ENCODE measurements at places on chromosomes 16 and 17.

DNA sequence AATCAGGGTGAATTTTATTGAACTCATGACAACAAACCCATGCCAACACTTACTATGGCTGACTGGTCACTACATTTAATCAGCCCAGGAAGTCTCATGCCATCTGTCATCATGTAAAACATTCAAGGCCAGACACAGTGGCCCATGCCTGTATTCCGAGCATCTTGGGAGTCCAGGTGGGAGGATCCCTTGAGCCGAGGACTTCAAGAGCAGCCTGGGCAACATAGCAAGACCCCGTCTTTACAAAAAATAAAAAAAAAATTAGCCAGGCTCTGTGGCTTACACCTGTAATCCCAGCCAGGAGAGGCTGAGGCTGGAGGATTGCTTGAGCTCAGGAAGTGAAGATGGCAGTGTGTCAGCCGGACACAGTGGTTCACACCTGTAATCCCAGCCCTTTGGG, 4.9 kb upstream of the MED1 start:
- DNase-seq, result no peak

- no peak for DNase-seq
These were observed 26.7 kb downstream of the HIC1 start for GRCh38 chr17:2081564-2081963.

DNA sequence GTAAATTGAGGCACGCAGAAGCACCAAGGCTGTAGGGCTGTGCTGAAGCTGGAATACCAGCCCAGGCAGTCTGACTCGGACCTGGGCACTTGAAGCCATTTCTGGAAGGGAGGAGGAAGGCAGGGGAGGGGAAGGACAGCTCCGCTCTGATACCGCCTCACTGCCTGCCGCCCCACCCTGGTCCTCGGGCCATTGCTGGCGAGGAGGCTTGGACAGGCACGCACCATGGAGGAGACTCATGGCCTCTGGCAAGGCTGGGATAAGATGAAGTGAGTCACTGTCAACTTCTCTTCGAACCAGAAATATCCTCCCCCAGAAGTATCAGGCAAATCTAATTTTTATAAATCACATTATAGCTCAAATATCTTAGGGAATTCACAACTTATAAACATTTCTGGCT, 81.3 kb downstream of the SDK2 start:
- DNase-seq, result no peak

DNA sequence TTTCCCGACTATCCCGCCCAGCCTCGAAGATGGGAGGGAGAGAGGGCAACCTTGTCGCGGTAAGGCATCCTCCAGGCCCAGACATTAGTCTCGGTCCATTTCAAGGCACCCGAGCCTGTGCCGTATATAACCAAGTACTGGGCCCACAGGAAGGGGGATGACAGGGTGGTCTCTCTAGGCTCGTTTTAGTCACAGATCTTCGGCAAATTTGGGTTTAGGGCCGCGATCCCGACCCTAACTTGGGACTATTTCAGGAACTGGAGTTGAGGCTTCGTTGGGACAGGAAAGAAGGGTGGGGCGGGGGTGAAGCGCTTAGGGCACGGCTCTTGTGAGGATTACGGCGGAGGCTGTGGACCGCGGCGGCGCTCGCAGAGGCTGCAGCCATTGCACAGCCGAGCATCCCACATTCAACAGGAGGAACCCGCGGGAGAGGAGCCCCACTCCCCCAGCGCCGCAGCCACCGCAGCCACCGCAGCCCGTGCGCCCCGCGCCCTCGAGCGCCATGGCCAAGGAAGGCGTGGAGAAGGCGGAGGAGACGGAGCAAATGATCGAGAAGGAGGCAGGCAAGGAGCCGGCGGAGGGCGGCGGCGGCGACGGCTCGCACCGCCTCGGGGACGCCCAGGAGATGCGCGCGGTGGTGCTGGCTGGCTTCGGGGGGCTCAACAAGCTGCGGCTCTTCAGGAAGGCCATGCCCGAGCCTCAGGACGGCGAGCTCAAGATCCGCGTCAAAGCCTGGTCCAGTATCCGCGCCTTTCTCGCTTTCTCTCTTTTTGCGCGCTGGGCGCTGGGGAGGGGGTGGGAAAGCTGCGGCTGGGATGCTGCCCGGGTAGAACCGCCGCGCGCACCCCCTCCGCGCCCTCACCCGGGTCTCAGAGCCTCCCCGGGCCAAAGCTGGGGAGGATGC, at the start of gene VAT1L:
Gene VAT1L (plus strand): TSS at position 384 of the 904 bp plus-strand sequence. CDS start 119 bp downstream, at position 503.
- peak; percentile 47 for DNase-seq

GRCh38 chr16:12436201-12436657, 367.5 kb downstream of the CPPED1 start:
- DNase-seq, result no peak

DNA sequence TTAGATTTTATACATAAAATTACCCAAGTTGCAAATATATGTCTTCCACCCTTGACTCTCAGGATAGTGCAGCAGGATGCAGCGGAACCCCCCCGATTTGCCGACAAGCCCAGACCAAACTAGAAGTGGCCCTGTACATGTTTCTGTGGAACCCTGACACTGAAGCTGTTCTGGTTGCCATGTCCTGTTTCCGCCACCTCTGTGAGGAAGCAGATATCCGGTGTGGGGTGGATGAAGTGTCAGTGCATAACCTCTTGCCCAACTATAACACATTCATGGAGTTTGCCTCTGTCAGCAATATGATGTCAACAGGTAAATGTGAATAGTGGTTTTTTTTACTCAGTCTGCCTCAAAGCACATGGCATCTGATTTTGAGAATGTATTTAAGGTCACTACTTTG, 70.7 kb downstream of the OMG start:
- no peak for DNase-seq

DNA sequence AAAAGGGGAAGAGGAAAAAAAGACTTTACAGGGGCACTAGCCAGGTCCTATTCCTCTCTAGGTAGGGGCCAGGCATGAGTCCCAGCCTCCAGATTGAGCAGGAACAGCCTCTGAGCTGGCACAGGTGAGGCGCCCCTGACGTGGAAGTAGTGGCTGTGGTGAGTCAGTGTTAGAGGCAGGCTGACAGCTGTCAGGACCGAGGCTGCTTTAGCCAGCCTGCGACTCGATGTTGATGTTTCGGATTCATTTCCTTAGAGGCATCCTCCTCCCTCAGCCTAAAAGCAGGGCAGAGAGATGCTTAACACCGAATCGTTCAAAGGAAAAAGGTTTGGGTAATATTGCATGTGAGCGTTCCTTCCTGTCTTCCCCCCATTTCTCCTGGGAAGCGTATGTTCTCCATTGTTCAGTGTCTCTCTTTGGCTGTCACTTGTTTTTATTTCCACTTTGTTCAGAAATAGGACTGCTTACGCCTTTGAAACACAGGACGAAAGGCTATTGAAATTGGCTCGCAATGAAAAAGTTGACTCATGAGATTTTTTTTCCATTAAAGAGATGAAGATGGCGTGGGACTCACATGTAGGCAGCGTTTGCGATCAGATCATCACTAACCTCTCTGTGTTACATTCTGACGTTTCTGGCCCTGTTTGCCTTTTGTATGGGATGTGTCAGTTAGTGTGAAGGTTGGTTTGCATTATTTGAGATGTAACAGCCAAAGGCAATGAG, 1.3 kb downstream of the KIAA0513 start:
- peak; percentile 29 for DNase-seq

DNA sequence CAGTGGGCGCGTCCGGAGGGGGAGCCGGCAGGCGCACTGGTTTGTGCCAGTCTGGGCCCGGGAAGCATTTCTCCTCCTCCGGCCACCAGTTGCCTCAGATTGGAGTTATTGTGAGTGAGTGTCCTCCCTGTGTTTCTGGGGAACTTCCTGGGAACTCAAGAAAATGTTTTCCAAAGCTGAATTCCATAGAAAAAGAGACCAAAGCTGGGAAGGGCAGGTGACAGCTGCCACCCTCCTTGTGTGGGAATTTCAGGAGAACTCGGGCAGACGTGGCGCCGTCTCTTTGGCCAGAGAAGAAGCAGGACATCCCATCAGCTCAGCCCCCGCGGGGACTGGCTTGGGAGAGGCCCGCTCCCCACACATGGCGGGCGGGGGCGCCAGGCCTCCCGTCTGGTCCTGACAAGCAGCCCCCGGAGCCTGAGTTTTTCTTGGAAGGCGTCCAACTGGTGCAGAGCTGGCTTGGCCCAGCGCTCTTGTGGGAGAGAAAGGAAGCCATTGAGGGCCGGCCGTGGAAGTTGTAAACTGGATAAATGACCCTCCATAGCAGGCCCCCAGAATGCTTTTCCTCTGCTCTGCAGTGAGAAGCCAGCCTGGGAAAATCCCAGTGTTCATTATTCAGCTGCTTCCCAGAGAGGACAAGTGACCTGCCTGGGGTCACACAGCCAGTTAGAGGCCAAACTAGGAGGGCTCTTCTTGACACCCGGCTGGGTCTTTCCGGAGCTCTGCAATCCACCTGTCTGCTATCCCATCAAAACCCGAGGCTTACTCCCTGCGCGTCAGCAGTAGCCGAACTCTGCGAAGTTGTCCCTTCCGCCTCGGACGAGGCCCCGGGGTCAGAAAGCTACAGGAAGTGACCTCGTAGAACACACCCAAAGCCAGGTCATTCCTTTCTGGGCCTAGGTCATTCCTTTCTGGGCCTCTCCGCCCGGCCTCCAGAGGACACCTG, 39.2 kb upstream of the GSE1 start:
- peak; percentile 61 for DNase-seq

DNA sequence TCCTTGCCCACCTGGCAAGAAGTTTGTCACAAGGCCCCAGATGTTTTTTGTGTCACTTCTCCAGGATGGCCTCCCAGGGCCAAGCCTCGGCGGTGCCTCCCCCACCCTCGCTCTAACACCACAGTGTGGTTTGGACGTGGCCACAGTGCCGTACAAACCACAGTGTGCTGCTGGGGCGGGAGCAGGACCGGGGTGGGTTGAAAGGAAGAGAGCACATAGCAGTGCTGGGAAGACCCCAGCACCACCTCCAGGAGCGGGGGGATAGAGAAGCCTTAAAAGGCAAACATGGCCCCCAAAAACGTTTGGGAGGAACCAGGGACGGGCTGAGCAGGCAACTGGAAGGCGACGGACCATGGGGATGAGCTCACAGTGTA, 5.0 kb upstream of the BCL6B start:
- DNase-seq, result no peak

GRCh38 chr17:14813649-14814370, 451.3 kb downstream of the PMP22 start:
- no peak for DNase-seq

DNA sequence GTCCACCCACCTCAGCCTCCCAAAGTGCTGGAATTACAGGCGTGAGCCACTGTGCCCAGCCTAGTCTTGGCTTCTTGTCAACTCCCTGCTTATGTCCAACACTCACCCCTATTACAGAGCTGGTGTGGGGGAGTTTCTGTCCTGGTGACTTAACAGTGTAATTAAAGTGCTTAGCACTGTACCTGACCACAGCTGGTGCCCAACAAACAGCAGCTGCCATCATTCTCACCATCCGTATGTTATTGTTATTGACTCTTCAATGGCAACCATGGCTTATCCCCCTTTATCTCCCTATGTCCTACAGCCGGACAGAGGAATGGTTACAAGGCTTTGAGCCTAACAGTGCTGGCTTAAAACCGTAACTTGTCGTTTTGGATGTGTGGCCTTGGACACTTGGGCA, 17.0 kb upstream of the BRCA1 start:
- DNase-seq, result no peak

- DNase-seq, result peak; percentile 60
These were observed at the start of gene ITGB3 for GRCh38 chr17:47253541-47254402. TSS of gene ITGB3 (plus strand) at chr17:47253827. CDS start at chr17:47253862, 35 bp downstream.

- no peak for DNase-seq
These were observed 26.7 kb downstream of the SAP30BP start for GRCh38 chr17:75693500-75694481.

- DNase-seq, result no peak
These were observed 590 bp downstream of the ITGAX start for GRCh38 chr16:31355431-31356100.

- no peak for DNase-seq
These were observed 20.2 kb downstream of the GNAO1 start for GRCh38 chr16:56211435-56211981.

DNA sequence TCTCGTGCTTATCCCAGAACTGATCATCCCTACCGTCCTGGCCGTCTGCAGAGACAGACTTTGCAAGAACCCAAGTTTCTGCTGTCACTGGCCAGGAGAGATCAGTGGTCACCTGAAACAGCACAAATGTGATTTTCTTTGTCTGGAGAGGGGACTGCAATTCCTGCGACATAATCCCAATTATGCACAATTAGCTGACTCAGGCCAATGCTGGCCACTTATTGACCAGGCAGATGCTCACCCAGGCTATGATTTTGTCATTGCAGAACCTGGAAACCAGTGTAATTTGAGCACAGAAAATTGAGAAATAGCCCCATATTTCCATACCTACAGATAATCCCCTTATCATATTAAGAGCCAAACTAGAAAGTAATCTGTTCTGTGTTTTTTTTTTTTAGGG, 34.7 kb downstream of the SALL1 start:
- no peak for DNase-seq

- DNase-seq, result no peak
These were observed 35.7 kb downstream of the PECAM1 start for GRCh38 chr17:64354824-64355535.

DNA sequence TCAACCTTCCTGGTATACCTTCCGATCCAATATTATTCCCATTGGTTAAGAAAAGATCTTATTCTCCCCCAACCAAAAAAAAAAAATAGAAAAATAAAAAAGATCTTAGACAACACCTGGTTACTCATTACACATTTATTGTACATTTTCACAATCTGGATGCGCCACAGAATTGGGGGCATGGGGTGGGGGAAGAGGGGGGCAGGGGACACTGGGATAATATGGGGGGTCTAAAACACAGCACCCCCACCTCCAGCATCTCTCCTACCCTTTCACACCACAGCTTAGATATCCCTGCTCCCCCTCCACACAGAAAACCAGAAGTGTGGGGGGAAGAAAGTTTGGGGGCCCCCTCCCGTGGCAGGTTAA, 3.7 kb downstream of the VAMP2 start:
- DNase-seq, result no peak

DNA sequence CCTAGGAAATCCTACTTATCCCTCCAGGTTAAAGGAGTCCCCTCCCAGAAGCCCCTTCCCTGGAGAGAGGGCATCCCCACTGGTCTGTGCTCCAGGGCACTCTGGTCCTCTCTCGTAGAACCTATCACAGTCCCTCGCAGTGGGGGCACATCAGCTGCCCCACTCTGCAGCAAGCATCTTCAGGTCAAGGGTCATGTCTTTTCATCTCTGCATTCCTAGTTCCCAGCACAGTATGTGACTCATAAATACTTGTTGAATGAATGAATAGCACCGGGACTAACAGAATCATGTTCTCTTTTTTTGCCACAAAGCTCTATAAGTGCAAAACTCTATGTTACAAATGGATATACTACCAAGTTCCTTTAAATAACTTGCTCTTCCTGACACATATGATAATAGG, 36.0 kb downstream of the RNF157 start:
- DNase-seq, result no peak

DNA sequence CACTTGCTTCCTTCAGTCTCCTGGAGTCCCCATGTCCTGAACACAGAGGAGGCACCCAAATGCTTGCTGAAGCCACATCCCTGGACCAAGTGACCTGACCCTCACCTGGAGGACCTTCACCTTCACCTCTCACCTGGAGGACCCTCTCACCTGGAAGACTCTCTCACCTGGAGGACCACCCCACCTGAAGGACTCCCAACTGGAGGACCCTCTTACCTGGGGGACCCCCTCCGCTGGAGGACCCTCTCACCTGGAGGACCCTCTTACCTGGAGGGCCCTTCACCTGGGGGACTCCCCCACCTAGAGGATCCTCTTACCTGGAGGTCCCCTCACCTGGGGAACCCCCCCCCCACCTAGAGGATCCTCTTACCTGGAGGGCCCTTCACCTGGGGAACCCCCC, 573 bp upstream of the CDK10 start:
- no peak for DNase-seq

GRCh38 chr17:49588312-49588711, 12.6 kb downstream of the NXPH3 start:
- DNase-seq, result no peak

GRCh38 chr17:2687074-2687418, 24.5 kb downstream of the CLUH start:
- no peak for DNase-seq

All from large intestine (tissue), 12 donors.